ENCODE measurements at places on chromosomes 5 and 9. TPM values are rescaled to one million over a fixed set of nuclear protein-coding genes. Genes with fewer than 3 reads are reported as not detected.

Gene HAPLN1
- 0.06 TPM for polyA plus RNA-seq

Gene NANS
- polyA plus RNA-seq = 47.7 TPM

Gene ITGA2
- polyA plus RNA-seq = 4.9 TPM

Gene FOXD4
- polyA plus RNA-seq = 0.43 TPM

Gene DAB2
- polyA plus RNA-seq = 138 TPM

Measured in kidney (tissue), 22 donors.